Activated T-cell treated with anti-CD3 and anti-CD28 coated beads for 1 hour (primary cell): ENCODE measurements at places on chromosomes 7 and 10.

GRCh38 chr7:2301511-2301863 lies 12.8 kb downstream of the SNX8 start:
- DNase-seq = no peak

- no peak for DNase-seq
Measured at GRCh38 chr10:103854686-103855391, 537 bp downstream of the SH3PXD2A start.

DNA sequence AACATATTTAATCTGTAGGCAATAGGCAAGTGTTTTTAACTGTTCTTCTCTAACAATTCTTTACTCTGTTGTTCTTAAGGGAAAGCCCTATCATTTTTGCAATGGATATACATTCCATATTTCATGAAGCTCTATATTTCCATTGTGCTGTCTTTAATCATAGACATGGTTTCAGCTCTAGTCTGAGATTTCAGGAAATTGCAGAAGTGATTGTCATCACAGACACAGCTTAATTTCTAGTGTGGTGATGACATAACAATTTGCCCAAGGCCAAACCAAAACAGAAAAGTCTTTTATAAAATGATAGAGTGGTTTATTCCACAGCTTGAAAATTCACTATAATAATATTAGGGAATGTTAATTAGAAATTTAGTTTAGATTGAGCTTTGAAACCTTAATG lies 494.1 kb upstream of the SEMA3A start:
- DNase-seq = no peak

DNA sequence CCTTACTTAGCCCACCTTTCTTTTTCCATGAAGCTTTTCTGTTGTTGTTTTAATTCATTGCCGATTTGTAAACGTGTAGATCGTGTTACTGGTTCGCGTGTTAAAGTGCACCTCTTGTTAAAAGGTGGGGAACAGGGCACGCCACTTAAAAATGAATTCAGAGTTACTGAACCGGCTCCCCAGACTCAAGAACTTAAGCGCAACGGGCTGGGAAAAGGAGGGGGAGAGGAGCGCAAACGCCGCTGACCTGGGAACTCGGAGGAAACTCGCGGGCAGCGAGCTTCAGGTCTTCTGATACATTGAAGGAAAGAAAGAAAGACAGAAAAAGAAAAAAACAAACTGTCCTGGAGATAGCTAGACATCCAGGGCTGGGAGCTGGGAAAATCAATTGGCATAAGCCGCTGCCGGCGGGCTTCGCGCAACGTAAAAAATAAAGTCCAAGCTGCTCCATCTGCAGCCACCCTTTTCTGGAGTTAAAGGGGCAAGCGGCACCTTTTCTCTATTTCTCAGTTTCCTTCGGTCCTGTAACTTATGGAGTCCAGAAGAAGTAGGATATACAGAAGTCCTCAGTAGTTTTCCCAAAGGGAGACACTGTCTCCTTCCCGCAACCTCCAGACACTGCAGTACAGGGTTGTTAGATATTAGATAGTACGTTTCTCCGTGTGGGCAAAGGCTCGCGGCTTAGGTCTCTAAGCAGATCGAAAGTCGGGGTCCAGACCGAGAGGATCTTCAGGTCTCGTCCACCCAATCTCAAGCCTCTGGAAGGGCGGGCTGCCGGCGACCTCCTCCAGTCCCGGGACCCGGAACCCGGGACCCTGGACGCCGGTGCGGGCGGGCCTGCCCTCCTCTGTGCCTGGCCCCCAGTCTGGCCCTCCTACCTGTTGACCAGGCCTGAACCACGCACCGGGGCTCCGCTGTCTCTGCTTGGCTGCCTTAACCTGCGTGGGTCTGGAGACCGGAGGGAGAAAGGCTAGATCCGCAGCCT lies 1.8 kb upstream of the DLX6 start:
- DNase-seq = no peak

- DNase-seq = no peak
Measured at GRCh38 chr7:137956183-137956582, 45.7 kb downstream of the CREB3L2 start.

DNA sequence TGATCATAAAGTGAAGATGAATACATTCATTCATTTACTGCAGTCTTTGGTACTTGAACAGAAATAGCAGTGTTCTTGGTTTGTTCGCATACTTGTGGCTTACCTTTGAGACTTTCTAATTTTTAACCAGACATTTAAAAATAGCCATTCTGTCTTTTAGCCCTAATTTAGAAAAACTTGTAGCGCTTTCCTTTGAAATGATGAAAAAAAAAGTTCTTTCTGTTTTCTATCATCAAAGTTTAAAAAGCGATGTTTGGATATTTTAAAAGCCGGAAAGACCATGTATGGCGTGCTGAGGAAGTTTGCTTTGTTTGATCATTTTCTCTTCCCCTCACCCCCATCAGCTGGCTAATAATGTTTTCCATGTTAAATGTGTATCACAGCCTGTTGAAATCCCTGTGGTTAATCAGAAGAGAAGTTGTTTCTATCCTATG lies 116.3 kb downstream of the CUX1 start:
- no peak for DNase-seq

GRCh38 chr7:45457591-45457990 lies 116.6 kb upstream of the ADCY1 start:
- DNase-seq = no peak
